ENCODE measurements at places on chromosomes 13 and 19. TPM values are rescaled to one million over a fixed set of nuclear protein-coding genes. Genes with fewer than 3 reads are reported as not detected.

- peak; percentile 92 for DNase-seq
Observed at GRCh38 chr19:15115080-15115479, 7.9 kb downstream of the SYDE1 start.

DNA sequence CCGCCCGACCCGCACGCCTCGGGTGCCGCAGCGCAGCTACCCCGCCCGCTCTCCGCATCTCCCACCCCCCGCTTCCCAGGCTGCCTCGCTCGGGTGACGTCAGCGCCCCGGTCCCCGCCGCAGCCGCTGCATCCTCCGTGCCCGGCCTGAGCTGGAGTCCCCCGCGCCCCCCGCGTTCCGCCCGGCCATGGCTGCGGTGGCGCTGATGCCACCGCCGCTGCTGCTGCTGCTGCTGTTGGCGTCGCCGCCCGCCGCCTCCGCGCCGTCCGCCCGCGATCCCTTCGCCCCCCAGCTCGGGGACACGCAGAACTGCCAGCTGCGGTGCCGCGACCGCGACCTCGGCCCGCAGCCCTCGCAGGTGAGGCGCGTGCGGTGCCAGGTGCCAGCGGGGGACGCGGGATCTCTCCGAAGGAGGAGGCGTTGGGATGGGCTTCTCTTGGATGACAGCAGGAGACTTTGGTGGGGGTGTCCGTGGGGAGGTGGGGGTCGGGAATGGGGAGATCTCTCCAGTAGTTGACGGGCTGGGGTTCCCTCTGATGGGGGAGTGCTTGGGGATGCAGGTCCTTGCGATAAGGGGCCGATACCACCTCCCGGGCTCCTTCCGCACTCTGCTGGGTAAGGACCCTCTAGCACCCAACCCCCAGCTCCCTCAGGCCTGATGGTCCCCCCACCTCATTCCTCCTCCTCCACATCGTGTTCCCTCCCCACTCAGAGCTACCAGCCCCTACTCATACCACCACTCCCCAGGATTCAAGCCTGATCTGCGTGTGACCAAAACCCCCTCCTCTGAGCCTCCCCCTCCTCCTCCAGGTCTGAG lies at the start of gene TMEM59L:
TSS of gene TMEM59L (plus strand) at position 99 of the 817 bp plus-strand sequence. CDS start at position 188, 89 bp downstream.
- no peak for DNase-seq

The ADGRE2 gene
- 4.0 TPM for total RNA-seq

- DNase-seq, result no peak
Observed at GRCh38 chr13:51342706-51343105, 3.2 kb downstream of the SERPINE3 start.

- DNase-seq, result no peak
Observed at GRCh38 chr13:43285933-43286597, 262.7 kb downstream of the DNAJC15 start.

The FOXA3 gene
- total RNA-seq, result not detected

The TUBGCP3 gene
- 28.7 TPM for total RNA-seq

DNA sequence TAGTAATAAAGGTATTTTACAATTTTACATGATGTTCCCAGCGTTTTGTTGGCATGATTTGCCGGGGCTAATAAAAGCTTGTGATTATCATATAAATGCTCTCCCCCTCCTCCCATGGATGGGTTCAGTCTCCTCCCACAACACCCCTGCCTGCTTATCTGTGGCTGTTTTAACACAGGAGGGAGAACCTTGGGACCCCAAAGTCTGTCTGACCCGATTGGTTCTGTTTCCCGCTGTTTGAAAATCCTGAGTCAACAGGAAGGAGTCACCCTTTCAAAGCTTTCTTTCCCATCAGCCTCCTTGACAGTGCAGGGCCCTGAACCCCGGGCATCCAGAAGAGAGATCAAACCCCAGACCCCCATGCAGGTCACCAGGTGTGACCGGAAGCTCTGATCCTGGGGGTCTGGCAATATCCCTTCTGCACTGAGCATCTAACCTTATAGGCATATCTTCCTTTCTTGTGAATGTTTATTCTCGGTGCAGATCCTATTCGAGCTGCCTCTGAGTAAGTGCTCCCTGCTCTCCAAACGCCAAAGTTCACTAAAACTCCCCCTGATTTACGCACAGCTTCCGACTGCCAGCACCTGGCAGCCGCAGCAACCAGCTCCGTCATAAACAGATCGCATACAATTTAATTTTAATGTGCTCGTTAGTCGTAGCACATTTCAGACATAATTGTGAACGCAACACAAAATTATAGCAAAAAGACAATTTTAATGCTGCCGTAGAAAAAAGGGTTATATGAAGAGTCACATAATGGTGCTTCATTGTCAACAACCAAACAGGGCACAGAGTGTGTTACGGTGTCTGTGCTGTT lies 74.8 kb downstream of the TSHZ3 start:
- no peak for DNase-seq

DNA sequence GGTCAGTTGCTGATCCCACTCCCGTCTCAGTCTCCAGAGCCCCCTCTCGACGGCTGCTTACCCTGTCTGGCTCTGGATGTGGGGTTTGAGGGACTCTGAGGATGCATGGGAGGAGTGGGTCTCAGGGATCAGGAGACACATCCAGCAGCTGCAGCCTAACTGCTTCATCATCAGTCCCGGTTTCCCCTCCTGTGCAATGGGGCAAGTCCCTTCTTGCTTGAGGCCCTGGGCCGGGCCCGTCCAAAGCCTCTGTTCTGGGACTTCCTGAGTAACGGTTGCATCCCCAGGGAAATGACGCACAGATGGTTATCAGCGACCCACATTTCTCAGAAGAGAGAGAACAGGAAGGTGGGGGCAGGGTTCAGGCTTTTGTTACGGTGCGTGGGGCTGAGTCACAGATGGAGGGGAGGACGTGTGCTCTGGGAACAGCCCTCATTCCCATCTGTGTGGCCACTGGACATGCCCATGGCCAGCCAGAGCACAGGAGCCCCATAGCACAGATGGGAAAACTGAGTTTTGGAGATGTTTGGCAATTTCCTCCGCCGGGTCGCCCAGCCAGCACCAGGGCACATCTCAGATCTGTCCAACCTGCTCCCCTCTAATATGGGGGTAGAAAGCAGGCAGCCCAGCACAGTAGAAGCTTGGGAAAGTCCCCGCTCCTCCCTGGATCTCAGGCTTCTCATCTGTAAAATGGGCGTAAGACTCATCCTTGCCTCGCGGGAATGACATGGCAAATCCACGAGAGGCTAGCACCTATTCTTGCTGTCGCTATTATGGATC lies 19.3 kb downstream of the GNA15 start:
- DNase-seq, result peak; percentile 95

- DNase-seq, result no peak
Observed at GRCh38 chr13:75050419-75051046, 431.4 kb downstream of the TBC1D4 start.

DNA sequence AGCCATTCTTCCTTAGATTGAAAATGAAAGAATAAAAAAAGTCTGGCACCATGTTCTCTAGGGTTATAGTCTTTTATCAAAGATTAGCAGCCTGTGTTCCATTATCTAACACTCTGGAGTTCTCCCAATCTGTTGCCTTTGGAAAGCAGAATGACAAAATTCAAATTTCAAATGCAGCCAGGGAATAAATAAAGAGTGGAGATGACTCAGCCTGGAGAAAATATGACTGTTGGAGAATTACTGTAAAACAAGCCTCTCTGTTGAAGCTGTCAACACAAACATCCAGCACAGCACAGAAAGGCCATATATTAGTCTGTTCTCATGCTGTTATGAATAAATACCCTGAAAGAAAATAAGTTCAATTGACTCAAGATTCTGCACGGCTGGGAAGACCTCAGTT lies 650.5 kb upstream of the SLC10A2 start:
- no peak for DNase-seq

GRCh38 chr19:50708179-50708879 lies 11.3 kb downstream of the SHANK1 start:
- DNase-seq, result no peak

GRCh38 chr19:29187676-29188075 lies 25.3 kb downstream of the UQCRFS1 start:
- no peak for DNase-seq

The PTGIR gene
- total RNA-seq, result 29.8 TPM

GRCh38 chr19:8578642-8579265 lies 1.5 kb upstream of the MYO1F start:
- DNase-seq, result peak; percentile 94

DNA sequence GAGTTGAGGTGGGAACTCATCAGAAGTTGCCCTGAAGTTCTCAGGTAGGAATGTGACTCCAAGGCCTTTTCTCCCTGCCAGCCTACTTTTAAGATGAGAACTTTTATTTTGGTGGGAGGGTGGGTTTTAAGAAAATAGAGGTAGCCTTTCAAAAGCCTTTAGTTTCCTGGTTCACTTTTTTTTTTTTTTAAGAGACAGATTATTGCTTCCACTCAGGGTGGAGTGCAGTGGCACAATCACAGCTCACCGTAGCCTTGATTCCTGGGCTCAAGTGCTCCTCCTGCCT lies 3.0 kb downstream of the C19orf67 start:
- DNase-seq, result no peak

The CFD gene
- 122 TPM for total RNA-seq

The CACNG7 gene
- total RNA-seq, result not detected

DNA sequence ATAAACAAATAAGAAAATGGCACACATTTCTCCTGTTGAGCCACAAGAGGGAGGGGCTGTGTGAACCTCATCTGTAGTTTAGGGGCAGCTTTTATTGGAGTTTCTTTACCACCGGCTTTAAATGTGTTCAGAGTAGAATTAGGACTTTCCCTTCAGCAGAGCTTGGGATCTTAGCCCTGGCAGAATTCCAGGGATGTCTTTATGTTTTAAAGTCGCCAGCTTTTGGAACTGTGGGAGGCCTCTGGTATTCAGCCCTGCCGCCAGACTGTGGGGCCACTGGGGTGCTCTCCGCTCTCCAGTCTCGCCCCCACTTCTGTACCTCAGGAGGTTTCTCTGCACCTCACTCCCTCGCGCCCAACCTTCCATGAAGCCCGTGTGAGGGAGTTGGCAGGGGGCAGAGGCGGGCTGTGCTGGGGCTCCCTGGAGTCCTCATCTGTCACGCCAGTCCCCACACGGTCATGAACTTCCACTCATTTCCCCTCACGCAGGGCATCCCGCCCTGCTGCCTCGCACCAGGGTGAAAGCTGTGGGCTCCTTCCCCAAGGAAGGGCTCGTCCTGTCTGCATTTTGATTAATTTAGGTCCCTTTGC lies 31.5 kb downstream of the CCDC8 start:
- DNase-seq, result peak; percentile 57

The IZUMO1 gene
- 0.52 TPM for total RNA-seq

The FAAP24 gene
- 0.86 TPM for total RNA-seq

- peak; percentile 93 for DNase-seq
Observed at GRCh38 chr19:37594982-37595382, 306 bp downstream of the ZNF540 start.

- DNase-seq, result no peak
Observed at GRCh38 chr13:43464578-43465264, 322.1 kb downstream of the ENOX1 start.

- DNase-seq, result no peak
Observed at GRCh38 chr13:114285166-114285808, 3.9 kb downstream of the UPF3A start.

- DNase-seq, result no peak
Observed at GRCh38 chr13:49213997-49214916, 5.9 kb upstream of the MLNR start.

DNA sequence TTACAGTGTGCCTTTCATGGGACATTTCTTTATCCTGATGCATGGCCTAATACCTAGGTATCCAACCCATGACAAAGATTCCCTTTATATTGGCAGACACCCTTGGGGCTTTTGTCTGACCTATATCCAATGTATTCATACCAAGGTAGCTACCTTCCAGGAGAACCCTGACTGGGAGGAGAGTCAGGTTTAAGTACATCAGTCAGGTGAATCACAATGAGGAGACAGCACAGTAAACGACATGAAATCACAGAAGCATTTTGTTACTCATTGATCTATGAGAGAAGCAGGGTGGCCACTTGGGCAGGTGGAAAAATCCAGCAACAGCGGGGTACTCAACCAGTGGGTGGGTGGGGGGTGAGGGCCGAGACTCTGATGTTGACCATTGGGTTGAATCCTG lies 527.4 kb upstream of the ATXN8OS start:
- DNase-seq, result no peak

- no peak for DNase-seq
Observed at GRCh38 chr13:98821372-98822224, 69.1 kb upstream of the SLC15A1 start.

The CEACAM3 gene
- total RNA-seq, result 0.93 TPM

The APLP1 gene
- 3.9 TPM for total RNA-seq

- peak; percentile 31 for DNase-seq
Observed at GRCh38 chr19:30360376-30361106, 11.6 kb upstream of the ZNF536 start.

The ZNF430 gene
- 12.6 TPM for total RNA-seq

GRCh38 chr19:48393559-48394330 lies at the start of gene GRIN2D:
TSS of gene GRIN2D (plus strand) at chr19:48393668. CDS start at chr19:48398393, 4,725 bp downstream.
- no peak for DNase-seq

DNA sequence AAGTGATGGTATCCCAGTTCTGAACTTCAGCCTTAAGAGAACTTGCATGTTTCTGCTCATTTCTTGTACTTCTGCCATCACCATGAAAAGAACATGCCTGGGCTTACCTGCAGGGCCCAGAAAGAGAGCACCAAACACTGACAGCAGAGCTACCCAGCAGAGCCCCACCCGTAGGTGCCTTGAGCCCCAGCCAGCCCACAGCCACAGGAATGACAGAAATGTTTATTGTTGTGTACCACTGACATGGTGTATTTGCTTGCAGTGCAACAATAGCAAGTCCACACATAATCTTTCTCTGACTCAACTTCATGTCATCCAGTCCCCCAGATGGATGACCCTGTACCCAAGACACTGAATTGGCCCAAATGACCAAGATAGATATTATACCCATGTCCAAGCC lies 195.2 kb downstream of the TSHZ3 start:
- DNase-seq, result no peak

The NANOS3 gene
- total RNA-seq, result not detected

The NACC1 gene
- 39.7 TPM for total RNA-seq

The SHANK1 gene
- 0.19 TPM for total RNA-seq

DNA sequence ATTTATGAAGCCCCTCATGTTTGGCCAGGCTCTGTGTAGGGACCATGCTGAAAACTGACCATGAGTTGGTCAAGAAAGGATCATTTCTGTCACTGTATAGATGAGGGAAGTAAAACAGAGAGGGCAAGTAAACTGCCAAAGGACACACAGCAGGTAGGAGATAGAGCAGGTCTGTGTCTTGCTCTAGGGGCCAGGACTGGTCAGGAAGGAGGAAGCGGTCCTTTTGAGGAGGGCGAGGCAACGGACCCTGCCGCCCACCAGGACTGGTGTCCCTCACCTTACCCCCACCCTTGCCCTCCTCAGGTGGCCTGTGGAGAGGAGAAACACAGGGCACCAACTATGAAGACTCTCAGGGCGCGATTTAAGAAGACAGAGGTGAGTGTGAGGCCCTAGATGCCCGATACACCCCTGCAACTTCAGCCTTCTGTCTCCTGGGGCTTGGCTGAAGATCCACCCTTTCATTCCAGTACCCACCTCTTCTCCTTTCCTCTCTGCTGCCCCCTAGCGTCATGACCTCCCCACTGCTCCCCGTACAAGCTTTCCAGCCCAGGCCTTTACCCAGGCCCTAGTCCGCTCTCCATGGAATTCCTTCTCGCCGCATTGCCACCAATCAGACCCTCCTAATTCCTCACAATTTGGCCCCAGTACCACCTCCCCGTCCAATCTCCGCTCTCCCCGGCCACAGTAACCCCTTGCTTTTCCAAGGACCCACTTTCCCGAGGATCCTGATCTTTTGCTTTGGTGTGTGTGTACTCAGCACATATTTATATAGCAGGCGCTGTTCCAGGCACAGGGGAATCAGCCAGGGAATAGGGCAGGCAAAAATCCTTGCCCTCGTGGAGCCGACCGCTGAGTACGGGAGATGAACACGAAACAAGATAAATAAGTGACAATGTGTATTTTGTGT lies 3.9 kb downstream of the ANKRD24 start:
- peak; percentile 88 for DNase-seq

GRCh38 chr13:113373811-113374485 lies 10.0 kb upstream of the GRTP1 start:
- DNase-seq, result no peak

GRCh38 chr19:4372165-4373012 lies 28.0 kb downstream of the SH3GL1 start:
- DNase-seq, result no peak
